Large intestine (tissue), 12 donors: ENCODE measurements at places on chromosomes 3 and 15. TPM values are rescaled to one million over a fixed set of nuclear protein-coding genes. Genes with fewer than 3 reads are reported as not detected.

GRCh38 chr15:67156834-67157233 lies 91.4 kb downstream of the SMAD3 start:
- DNase-seq, result no peak
- peaks cover 14% of the 10 kb centered on the region for H3K36me3 ChIP-seq
- H3K27ac ChIP-seq, result no peak overlapping the region

MORC1 gene
- polyA plus RNA-seq, result 0.01 TPM

DNA sequence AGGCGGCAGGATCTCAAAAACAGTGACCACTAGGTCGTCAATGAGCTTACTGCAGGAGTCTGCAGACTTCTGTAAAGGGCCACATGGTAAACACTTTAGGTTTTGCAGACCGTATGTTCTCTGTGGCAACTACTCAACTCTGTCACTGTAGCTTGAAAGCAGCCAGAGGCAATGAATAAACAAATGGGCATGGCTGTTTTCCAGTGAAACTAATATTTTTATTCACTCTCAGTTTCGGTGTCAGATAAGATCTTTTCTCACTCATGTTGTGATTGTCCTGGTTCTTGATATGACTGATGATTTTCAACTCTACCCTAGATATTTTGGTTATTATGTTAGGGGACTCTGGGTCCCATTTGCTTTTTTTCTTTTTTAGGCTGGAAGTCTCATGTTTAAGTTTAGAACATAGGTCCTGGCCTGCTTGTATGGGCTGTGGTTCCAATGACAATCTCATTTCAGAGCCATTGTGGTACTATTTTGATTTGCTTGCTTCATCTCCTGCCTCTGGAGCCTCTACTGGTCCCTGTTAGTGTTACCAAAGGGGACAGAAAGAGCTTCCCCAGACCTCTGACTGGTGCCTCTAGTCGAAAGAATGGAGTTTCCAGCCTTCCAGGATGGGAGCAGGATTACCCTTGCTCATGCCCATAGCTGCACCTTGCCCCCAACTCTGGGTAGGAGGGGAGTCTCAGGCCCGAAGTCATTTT lies 222.0 kb downstream of the STT3B start:
- H3K4me1 ChIP-seq, result peaks cover 2% of the 10 kb centered on the region
- no peaks in the 10 kb centered on the region for H3K27me3 ChIP-seq
- no peak for DNase-seq
- H3K36me3 ChIP-seq, result no peaks in the 10 kb centered on the region

DNA sequence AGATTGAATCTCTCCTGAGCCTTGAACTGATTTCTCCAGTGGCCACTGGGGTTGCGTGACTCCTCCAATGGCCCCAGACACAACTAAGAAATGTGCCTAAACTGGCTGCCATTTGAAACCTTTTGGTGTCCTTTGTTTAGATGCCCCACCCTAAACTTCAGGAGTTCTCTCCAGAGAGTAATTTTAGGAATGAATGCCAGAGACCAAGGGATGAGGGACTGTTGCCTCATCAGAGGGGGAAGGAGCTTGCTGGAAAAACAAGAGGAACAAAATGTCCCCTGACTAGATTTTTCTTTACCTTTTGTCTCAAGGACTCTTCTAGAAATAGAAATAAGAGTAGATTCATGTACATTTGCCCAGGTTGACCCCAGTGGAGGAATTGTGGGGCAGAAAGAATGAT lies 8.1 kb upstream of the ADPRH start:
- no peaks in the 10 kb centered on the region for H3K36me3 ChIP-seq
- no peak overlapping the region for H3K27ac ChIP-seq
- no peak for DNase-seq

DNA sequence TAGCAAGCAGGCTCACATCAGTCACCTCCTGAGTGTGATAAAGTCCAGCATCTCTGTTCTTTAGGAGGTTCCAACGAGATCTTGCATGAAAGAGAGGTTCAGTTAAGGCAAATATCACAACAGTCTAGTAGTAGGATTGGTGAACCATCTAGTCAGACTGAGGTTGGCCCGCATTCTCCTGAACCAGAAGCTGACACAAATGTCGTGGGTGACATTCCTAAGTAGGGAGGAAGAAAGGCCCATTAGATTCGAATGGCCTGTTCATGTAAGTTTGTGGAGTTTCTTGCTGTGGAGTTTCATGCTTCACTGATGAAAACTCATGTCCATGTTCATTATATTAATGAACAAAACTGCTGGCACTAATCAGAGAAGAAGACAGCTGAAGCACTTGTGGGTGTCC lies 66.7 kb upstream of the XCR1 start:
- no peaks in the 10 kb centered on the region for H3K27me3 ChIP-seq
- no peak for DNase-seq
- no peaks in the 10 kb centered on the region for H3K36me3 ChIP-seq

DNA sequence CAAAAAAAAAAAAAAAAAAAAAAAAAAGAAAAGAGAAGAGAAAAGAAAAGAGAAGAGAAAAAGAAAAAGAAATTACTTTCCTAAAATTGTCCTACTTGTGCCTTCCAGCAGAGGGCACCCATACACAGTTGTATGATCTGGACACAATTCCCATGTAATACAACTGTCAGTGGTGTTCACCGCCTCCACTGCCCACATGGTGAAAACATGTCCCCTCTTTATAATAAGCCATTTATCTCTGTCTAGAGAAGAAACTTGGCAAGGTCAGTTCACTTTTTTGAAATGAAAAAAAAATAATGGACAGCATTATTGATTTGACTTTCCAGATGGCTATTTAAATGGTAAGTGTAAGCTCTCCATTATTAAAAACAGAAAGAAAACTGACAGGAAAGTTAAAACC lies 459.4 kb downstream of the GBE1 start:
- H3K4me3 ChIP-seq, result no peak overlapping the region
- no peaks in the 10 kb centered on the region for H3K36me3 ChIP-seq
- DNase-seq, result peak; percentile 45
- no peaks in the 10 kb centered on the region for H3K27me3 ChIP-seq
- no peak overlapping the region for H3K27ac ChIP-seq

RUBCN gene
- 15.9 TPM for polyA plus RNA-seq

DNA sequence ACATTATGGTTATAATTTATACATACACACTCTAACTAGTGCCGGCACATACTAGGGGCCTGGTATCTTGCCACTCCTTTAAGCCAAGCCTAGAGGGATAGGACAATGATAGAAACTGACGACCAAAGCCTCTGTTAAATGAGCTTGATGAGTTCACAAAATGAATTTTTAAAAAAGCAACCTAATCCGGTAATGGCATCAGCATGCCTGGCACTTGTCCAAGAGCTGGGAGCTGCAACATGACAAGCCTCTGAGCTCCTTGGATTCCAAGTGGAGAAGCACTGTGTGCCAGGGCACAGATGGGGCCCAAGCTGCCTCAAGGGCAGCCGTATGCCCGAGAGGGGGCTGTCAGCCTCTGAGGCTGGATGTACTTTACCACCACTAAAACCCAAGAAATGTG lies 9.7 kb downstream of the ETV5 start:
- no peaks in the 10 kb centered on the region for H3K36me3 ChIP-seq
- H3K4me1 ChIP-seq, result peaks cover 26% of the 10 kb centered on the region
- no peak for DNase-seq
- no peak overlapping the region for H3K27ac ChIP-seq
- no peaks in the 10 kb centered on the region for H3K27me3 ChIP-seq

LRRC2 gene
- 0.72 TPM for polyA plus RNA-seq

CCR8 gene
- 0.09 TPM for polyA plus RNA-seq

DNA sequence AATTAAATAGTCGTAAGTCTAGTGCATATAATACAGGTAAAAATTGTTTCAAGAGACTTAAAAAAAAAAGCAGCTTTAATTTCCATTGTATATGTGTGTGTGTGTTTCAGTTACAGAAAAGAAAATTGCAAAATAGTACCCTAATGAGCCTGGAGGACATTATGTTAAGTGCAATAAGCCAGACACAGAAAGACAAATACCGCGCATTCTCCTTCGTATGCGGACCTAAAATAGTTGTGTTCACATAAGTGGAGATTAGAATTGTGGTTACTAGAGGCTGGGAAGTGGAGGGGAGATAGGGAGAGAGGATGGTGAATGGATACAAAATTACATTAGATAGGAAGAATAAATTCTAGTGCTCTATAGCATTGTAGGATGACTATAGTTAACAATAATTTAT lies 3.6 kb downstream of the MESD start:
- H3K4me1 ChIP-seq, result no peaks in the 10 kb centered on the region
- peaks cover 10% of the 10 kb centered on the region for H3K36me3 ChIP-seq
- H3K4me3 ChIP-seq, result no peak overlapping the region
- H3K27ac ChIP-seq, result no peak overlapping the region
- H3K27me3 ChIP-seq, result no peaks in the 10 kb centered on the region

DNA sequence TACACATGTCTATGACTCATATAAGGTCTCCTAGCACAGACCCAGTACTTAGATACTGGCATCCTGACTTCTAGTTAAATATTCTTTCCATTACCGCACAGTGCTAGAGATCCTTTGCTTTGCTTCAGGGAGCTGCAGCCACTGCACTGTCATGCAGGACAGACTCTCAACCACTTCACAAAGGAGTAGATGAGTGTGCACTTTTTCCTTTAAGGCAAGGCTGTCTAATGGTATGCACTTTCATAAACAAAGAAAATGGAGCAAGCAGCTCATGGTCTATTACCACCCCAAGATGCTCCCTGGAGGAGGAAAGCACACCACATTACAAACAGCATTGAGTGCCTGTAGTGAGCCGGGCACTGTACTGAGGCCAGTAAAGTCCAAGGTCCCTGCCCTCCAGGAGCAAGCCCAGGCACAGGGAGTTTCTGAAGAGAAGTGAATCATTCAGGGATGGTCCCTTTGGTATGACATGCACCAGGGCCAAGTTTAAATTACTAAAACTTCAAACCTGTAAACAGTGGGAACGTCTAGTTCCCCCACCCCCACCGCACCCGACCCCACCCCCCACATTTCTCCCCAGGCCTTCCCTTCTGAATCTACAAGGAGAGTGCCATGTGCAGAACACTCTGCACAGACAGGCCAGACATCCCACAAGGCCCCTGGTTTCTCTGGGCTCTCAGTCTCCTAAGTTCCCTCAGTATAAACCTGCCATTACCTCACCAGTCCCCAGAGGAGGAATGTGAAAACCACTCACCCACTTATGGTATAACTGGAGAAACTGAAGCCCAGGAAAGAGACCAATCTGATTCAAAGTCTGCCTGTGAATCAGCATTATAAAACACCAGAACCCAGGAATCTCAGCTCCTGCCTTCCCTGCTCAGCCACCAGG lies 107.8 kb upstream of the BCL6 start:
- no peak overlapping the region for H3K4me3 ChIP-seq
- no peaks in the 10 kb centered on the region for H3K27me3 ChIP-seq
- H3K36me3 ChIP-seq, result no peaks in the 10 kb centered on the region
- no peak overlapping the region for H3K27ac ChIP-seq

DNA sequence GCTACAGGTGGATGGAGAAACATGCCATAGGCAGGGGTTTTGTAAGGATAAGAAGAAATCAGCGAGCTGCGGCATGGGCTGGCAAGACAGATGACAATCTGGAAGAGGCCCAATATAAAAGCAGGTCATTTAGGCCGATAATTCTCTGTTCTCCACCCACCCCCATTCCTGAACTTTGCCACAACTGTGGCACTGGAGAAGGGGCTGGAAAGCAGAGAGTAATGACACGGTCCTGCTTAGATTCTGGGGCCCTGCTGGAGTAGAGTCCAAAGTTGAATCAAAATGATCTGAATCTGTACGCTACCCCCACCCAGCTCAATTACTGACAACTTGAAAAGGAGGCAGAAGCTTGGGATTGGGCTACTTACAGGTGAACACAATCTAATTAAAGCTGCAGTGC lies 18.4 kb upstream of the BUB1B start:
- H3K4me3 ChIP-seq, result no peak overlapping the region
- H3K4me1 ChIP-seq, result peaks cover 10% of the 10 kb centered on the region
- no peak for DNase-seq
- H3K36me3 ChIP-seq, result no peaks in the 10 kb centered on the region
- no peak overlapping the region for H3K27ac ChIP-seq
- no peaks in the 10 kb centered on the region for H3K27me3 ChIP-seq

CASR gene
- 1.9 TPM for polyA plus RNA-seq

GRCh38 chr3:59845386-59845785 lies 795.6 kb upstream of the CFAP20DC start:
- H3K36me3 ChIP-seq, result no peaks in the 10 kb centered on the region
- DNase-seq, result no peak
- H3K4me1 ChIP-seq, result no peaks in the 10 kb centered on the region
- no peak overlapping the region for H3K27ac ChIP-seq
- H3K27me3 ChIP-seq, result no peaks in the 10 kb centered on the region

CORO2B gene
- polyA plus RNA-seq, result 5.4 TPM

GRCh38 chr3:69568458-69568857 lies 170.8 kb upstream of the MITF start:
- H3K27ac ChIP-seq, result no peak overlapping the region
- no peaks in the 10 kb centered on the region for H3K4me1 ChIP-seq
- H3K4me3 ChIP-seq, result no peak overlapping the region
- no peaks in the 10 kb centered on the region for H3K27me3 ChIP-seq

ANKUB1 gene
- 0.12 TPM for polyA plus RNA-seq

- no peak overlapping the region for H3K27ac ChIP-seq
- no peaks in the 10 kb centered on the region for H3K4me1 ChIP-seq
- H3K4me3 ChIP-seq, result no peak overlapping the region
- no peaks in the 10 kb centered on the region for H3K36me3 ChIP-seq
- DNase-seq, result no peak
- H3K27me3 ChIP-seq, result no peaks in the 10 kb centered on the region
Observed at GRCh38 chr3:102511639-102512038, 76.8 kb downstream of the ZPLD1 start.

DNA sequence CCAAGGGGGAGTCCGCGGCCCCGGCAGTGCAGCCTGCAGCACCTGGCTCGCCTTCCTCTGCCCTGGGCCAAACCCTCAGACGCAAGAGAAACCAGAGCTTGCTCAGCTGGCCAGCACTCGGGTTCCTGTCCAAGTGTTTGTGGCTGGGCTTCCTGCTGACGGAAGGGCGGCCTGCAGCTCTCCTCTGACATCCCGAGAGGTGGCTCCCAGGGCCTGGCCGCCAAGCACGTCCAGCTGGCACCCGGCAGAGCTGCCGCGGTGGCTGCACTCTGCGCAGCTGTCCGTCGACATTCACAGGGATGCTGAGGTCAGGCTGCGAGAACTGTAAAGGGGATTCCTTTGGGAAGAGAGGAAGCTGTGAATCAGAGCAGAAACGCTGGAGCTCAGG lies 85.6 kb downstream of the CPN2 start:
- DNase-seq, result peak; percentile 67
- no peaks in the 10 kb centered on the region for H3K27me3 ChIP-seq
- peaks cover 10% of the 10 kb centered on the region for H3K4me1 ChIP-seq

DNA sequence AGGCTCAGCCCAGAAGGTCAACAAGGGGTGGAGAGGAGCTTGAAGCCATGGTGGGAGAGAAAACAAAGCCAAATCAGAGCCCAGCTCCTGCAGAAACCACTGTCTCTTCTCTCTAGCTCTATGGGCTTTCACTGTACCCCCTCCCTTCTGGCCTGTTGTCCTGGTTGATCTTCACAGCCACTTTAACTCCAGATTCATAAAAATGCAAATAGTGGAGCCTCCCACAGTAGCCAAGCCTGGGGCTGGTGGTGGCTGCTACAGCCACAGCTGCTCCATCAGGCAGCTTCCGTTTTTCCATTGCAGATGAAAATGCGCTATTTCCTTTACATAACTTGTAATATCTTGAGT lies 20.7 kb upstream of the CAV3 start:
- H3K4me3 ChIP-seq, result no peak overlapping the region
- no peaks in the 10 kb centered on the region for H3K4me1 ChIP-seq
- DNase-seq, result no peak
- H3K36me3 ChIP-seq, result no peaks in the 10 kb centered on the region
